Fibroblast of skin of abdomen (primary cell): ENCODE measurements at places on chromosomes 3 and 15.

DNA sequence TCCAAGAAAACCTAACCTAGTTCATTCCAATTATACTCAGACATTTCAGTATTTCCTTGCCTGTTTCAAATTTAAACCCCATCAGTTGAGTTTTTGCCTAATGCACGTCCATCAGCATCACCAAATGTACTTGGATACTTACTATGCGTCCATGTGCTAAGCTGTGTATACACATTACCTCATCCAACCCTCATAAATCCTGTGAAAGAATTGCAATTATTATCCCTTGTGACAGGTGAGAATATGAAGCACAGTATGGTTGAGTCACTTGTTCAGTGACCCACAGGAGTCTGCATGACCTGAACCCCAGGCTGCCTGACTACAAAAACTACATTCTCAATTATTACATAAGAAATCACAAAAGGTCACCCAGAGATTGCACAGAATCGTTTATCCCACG is 2.5 kb downstream of the OR5K2 start:
- DNase-seq = no peak

DNA sequence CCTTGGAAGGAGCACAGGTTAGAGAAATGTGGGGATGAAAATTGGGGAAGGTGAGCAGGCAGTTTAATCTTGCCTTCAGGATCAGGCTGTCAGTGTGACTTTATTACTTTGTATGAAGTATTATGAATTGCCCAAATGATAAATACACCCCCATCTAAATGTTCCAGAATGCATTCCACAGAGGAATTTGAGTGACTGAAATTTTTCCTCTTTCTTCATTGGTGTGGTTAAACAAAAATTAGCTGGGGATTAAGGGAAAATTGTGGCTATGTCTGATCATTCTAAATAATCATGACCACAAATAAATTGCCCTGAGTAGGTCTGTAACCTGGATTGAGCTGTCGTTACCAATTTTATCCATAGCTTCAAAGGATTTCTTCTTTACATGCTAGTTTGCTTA is 33.5 kb downstream of the FAM98B start:
- DNase-seq = peak; percentile 48

GRCh38 chr3:4759689-4760312 is 219.4 kb upstream of the BHLHE40 start:
- DNase-seq = peak; percentile 19

GRCh38 chr3:134236505-134237170 is 14.0 kb downstream of the RYK start:
- DNase-seq = peak; percentile 15

- no peak for DNase-seq
Measured at GRCh38 chr15:27585041-27585640, 514.0 kb downstream of the OCA2 start.

GRCh38 chr3:87462228-87462627 is 185.8 kb upstream of the POU1F1 start:
- no peak for DNase-seq

GRCh38 chr3:65484964-65485363 is 553.8 kb downstream of the MAGI1 start:
- peak; percentile 19 for DNase-seq
